ENCODE measurements at places on chromosomes 7 and 10.

DNA sequence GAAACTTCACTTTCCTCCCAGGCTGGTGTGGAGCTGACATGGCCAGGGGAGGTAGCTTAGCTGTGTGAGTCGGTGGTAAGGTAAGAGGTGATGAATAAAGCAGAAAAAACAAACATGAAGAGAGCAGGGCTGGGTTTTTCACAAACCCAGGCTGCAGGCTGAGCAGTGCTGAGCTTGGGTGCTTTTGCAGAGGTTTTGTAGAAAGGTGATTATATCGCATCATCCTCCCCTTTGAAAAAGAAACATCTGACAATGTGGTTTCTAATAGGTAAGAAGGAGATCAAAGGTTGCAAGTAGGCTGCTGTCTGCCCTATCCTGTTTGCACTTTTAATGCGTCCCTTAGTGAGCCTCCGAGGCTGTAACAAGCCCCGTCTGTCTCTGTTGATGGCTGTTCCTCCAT lies 69.6 kb upstream of the GRM8 start:
- DNase-seq, result no peak

DNA sequence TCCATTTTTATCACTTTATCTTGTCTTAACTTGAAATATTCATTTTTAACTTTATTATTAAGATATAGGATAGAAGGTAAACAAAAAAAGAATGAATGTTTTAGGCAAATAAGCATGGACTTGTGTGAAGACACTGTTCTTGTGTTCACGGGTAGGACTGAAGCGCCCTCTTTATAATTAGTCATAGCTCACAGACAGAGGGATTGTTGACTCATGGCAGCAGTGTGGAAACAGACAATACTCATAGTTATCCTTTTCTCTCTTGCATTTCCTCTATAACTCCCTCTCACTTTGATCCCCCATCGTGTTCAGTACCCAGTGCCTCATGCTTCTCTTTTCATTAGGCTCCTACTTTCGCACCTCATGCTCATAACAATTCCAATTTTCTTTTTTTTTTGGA lies 731.8 kb downstream of the PHTF2 start:
- no peak for DNase-seq

- DNase-seq, result no peak
Measured at GRCh38 chr10:127853868-127854768, 38.6 kb downstream of the CLRN3 start.

GRCh38 chr7:26370011-26370410 lies 78.3 kb downstream of the SNX10 start:
- no peak for DNase-seq

DNA sequence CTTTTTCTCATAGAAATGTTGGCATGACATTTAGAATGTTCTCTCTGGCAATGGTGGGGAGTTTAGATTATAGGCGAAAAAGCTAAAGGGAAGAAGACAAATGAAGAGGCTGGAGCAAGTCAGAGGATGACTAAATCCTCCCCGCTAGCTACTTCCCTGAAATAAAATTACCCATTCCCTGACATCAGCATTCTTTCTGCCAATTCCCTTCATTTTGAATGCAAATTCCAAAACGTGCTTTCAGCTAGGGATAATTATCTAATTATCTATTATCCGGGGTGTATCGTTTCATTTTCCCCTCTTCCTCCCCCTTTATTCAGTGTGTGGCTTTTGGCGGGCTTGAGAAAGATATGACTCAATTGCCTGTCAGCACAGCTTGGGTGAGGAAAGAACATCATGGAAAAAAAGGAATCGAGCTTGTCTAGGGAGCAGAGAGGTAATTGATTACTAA lies 672.3 kb downstream of the TNS3 start:
- DNase-seq, result no peak

DNA sequence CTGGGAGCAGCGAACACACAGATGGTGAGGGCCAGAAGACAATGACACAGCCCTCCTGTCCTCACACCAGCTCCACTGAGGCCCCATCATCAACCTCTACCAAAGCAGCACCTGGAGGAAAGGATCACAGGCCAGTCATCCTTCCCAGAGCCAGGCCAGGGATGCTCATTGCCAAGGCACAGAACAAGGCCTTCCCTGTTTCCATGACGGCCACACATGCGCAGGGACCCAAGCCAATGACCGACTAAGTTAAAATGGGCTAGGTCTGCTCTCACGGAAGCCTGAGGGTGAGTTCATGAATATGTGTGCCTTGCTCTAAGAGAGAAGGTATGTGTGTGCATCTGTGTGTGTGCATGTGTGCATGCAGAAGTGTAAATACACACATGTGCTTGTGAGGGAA lies 39.6 kb downstream of the COBL start:
- no peak for DNase-seq

GRCh38 chr7:14762561-14762960 lies 140.0 kb downstream of the DGKB start:
- no peak for DNase-seq

GRCh38 chr10:29628311-29628710 lies 6.5 kb downstream of the SVIL start:
- no peak for DNase-seq

GRCh38 chr10:84254552-84255478 lies 10.0 kb downstream of the RGR start:
- no peak for DNase-seq

GRCh38 chr10:11693376-11693775 lies 48.8 kb upstream of the ECHDC3 start:
- DNase-seq, result no peak

DNA sequence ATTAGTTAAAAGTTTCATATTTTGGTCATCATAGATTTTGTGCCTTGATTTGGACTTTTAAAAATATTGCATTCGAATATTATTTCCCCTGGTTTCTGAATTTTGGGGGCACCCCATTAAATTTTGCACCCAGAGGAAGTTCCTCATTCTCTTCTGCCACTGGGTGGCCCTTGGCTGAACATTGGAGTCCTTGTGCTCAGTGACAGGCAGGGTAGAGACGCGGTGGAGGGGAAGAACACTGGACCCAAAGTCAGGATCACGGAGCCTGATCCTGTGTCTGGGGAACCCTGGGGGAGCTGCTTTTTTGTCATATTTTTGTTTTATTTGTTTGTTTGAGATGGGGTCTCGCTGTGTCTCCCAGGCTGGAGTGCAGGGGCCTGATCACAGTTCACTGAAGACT lies 74.7 kb downstream of the MKI67 start:
- no peak for DNase-seq

- DNase-seq, result no peak
Measured at GRCh38 chr10:100506596-100507356, 12.9 kb downstream of the SEC31B start.

DNA sequence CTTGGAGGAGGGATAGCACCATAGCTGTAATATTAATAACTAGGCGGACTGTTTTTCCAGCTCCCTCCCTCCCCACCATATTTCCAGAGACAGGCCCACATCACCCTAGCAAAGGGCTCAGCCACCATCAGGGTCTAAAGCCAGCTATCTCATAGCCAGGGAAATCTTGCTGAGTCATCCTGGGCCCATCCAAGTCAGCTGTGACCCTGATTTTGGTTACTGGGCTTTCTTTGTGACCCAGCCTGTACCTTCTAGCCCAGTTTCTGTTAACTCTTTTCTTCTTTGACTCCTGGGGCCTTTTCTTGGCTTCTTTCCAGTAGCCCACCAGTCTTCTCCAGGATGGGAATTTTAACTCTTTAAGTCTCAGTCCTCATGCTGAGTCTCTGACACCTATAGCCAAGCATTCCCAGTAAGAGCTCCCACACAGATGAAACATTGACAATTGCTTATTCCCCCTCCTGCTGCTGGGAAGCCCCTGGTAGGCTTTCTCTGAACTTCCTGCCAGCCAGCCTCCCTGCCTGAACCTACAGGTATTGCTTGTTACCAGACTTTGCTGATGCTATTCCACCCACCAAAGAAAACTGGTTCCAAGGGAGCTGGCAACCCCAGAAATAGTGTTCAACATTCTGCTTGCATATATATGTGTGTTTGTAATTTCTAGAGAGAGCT lies 34.8 kb upstream of the ADO start:
- DNase-seq, result no peak

- DNase-seq, result no peak
Measured at GRCh38 chr7:150959739-150960734, 18.1 kb downstream of the KCNH2 start.

DNA sequence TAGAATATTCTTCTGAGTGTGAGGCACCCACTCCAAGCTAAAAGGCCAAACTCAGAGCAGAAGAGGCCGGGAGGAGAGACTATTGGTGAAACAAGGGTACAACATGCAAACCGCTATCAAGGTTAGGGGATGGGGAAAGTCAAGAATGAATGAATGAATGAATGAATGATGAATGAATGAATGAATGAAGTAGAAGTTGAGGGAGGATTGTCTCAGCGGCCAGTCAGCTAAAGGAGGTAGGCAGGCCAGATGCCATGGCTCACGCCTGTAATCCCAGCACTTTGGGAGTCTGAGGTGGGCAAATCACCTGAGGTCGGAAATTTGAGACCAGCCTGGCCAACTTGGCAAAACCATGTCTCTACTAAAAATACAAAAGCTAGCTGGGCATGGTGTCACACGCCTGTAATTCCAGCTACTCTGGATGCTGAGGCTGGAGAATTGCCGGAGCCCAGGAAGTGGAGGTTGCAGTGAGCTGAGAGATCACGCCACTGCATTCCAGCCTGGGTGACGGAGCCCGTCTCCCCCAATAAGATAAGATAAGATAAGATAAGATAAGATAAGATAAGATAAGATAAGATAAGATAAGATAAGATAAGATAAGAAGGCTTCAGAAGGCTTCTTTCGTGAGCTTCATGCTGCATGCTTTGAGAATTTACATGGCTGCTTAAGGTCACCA lies 250.8 kb downstream of the CCDC3 start:
- no peak for DNase-seq

DNA sequence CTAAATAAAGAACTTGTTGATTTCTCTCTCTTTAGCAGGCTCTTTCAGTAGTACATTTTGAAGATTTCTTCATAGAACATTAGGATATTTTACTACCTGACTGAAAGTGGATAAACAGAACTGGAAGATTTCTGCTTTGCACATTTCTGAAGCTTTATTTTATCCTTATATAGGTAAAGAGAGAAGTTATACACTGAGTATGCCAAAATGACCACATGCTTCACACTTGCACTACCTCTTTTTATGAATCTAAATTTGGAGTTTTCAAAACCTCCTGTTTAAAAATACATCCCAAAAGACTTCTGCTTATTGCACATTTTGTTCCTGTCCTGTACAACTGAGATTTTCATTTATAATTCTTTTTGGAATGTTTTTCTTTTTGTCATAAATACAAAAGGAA lies 197.4 kb upstream of the PRPS1L1 start:
- no peak for DNase-seq

DNA sequence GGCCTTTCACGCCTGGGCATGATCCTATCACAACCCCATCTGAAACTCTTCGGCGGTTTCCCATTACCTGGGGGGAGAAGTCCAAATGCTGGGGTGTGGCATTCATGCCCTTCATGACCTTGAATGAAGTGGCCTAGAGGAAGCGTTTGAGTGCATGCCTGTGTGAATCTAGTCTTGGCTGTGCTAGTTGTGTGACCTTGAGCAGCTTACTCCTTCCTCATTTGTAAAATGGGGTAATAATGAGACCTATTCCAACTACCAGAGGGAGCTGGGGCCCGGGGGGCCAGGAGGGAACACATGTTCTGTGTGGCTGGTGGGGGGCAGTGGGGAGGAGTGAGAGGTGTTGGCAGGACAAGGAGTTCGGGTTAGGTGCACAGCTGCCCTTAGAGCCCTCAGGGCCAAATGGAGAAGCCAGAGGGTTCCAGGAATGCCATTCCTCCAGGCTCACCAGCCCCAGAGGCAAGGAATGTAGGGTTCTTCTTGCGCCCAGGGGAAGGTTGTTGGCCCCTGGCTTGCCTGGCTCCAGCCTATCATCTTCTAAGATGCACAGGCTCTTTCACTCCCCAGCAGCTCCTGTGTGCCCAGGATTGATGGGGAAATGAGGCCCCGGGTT lies 21.3 kb upstream of the TBRG4 start:
- DNase-seq, result no peak

DNA sequence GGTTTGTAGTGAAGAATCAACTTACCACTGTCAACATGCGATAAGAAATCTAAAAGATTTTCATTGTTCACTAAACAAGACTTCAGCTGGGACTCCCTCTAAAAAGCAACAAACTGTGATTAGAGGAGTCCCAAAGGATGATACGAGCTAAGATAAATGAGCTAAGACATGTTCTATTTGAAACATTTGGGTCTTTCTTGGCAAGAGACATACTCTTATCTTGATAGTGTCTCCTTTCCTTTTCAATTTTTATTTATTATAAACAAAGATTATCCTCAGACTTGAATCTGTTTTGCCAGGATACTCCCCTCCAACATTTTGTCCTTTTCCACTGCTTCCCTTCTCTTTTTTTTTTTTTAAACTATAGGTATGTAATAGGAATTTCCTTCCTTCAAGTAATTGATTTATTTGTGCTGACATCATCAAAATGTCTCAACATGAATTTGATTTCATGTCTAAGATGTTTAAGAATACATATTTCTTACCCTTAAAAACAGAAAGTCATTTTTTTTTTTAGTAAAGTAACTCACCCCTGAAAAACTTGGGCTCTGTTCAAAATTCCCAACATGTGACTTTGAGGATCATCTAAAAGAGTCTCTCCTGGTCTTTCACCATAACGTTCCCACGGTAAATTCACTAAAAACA lies 158.4 kb upstream of the NRP1 start:
- DNase-seq, result no peak

DNA sequence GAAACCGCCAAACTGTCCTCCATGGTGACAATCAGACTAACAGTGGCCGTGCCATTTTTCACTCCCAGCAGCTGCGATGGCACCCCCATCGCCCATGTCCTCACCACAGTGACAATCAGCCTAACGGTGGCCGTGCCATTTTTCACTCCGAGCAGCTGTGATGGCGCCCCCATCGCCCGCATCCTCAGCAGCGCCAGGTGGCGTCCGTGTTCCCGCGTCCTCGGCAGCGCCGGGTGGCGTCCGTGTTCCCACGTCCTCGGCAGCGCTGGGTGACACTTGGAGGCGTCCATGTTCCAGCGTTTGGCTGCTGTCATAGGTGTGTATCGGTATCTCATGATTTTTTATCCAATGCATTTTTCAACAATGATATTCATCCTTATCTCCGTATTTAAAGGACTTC lies 267.3 kb downstream of the PTPRN2 start:
- DNase-seq, result no peak

- DNase-seq, result no peak
Measured at GRCh38 chr7:150444674-150445365, 5.6 kb upstream of the GIMAP8 start.

DNA sequence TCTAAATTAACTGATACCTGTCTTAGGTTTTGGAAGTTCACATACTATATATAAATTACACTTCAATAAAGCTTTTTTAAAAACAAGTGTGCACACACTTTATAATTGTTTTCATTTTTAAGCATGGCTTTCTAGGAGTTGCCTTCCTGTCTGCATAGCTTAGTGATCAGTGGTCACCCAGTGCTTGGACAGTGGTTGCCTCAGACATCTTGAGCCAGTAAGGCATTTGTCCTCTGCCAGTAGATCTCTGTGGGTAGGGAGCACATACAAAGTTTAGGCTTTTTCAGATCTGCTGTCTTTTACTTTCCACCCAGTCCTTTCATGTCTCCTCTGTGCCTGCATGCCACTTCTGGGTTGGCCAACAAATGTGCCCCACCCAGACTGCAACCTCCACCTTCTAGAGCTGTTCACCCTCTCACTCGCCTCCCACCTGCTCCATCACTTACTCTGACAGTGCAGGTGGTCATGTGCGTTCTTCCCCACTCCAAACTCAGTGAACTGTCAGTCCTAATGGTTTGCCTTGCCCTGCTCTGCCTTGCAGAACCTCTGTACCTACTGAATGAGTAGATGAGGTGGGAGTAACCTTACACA lies 31.7 kb downstream of the TPST1 start:
- no peak for DNase-seq

All from stimulated activated CD8-positive, alpha-beta memory T cell treated with anti-CD3 and anti-CD28 coated beads, Interleukin-4, amount 100 ng/mL, for 1 hour (primary cell).